ENCODE measurements at places on chromosomes 7 and 10.

- DNase-seq, result no peak
Observed at GRCh38 chr10:93799155-93799708, 41.5 kb downstream of the LGI1 start.

DNA sequence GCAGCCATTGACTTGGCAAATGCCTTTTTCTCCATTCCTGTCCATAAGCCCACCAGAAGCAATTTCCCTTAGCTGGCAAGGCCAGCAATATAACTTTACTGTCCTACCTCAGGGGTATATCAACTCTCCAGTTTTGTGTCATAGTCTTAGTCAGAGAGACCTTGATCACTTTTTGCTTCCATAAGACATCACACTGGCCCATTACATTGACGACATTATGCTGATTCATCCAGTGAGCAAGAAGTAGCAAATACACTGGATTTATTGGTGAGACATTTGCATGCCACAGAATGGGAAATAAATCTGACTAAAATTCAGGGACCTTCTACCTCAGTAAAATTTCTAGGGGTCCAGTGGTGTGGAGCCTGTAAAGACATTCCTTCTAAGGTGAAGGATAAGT, 649.7 kb upstream of the ANKRD30A start:
- no peak for DNase-seq

DNA sequence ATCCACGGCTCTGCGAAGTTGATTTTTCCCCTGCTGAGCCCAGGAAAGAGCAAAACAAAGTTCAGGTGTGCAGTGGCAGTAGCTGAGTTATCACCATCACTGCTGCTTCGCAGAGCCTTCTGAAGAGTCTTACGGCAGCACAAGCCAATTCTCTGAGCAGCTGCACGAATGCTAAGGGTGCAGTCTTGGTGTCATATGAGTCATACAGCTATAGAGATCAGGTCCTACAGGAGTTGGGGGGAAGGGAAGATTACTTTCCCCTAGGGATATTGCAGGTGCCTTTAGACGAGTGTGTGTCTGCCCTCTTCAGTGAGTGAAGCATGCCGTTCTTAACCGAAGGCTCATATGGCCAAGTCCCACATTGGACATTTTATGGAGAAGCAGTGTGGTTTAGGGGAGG, 227.8 kb downstream of the CELF2 start:
- DNase-seq, result no peak

DNA sequence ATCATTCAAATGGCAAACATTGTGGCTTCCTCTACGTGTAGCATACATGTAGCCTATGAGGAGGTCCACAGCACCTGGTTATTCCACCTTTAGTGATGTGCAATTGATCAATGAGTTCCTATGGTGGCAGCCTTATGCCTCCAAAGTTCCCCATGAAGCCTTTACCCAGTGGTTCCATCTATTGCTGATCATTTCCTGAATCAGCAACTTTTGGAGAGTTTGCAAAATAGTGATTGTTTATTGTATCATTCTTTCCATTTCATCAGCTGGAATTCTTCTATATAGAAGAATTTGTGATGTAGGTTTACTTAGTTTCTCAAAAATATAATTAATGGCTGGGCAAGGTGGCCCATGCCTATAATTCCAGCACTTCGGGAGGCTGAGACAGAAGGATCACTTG, 380.2 kb upstream of the MKI67 start:
- DNase-seq, result no peak

DNA sequence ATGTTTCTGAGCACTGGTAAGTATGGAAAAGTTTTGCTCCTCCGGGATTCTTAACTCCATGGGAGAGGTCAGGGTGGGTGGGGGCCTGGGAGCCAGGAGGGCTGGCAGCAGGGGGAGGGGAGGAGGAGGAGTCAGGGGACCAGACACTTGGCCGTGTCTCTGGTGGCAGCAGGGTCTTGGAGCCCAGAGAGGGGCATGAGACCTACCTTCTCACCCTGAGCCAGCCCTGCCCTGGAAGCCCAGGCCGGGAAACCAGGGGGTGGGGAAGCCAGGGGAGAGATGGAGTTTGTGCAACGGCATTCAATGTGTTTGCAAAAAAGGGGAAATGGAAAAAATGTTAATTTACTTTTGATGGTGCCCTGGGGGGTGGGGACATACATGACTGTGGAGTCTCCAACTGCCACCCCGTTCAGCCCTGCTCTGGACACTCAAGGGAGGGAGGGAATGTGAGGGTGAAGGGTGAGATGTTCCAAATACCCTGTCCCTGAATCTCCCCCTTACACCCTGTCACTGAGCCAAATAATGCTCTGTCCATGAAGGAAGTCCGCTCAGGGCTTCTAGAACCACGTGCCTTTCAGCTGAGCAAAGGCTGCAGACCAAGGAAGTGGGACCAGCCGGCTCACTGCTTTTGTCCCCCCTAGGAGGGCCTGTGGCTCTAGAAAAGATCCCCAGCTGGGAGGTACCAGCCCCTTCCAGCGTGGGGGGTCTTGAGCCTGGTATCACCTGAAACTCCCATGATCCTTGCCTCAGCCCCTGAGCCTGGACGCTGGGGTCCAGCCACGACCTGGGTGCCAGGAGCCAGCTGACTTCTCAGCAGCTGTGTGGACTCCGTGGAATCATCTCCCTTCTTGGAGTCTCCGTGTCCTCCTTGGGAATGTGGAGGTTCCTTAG, 48.3 kb downstream of the TMEM270 start:
- no peak for DNase-seq

DNA sequence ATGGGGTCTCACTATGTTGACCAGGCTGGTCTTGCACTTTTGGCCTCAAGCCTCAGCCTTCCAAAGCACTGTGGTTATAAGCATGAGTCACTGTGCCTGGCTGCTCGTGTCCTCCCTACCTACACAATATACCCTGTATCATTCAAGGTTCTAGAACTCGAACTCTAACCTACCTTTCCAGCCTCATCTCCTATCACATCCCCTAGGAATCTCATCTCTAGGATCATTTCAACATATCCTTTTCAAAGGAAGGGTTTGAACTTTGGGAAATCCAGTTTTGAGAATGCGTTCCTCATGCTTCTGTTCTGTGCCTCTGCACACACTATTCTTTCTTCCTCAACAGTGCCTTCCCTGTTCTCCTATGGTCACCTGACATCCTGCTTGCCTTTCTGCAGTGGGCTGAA, 87.8 kb upstream of the RHEB start:
- DNase-seq, result no peak

- no peak for DNase-seq
Observed at GRCh38 chr7:155728116-155728515, 83.7 kb downstream of the RBM33 start.

- DNase-seq, result no peak
Observed at GRCh38 chr7:44111761-44112160, 7.6 kb downstream of the AEBP1 start.

DNA sequence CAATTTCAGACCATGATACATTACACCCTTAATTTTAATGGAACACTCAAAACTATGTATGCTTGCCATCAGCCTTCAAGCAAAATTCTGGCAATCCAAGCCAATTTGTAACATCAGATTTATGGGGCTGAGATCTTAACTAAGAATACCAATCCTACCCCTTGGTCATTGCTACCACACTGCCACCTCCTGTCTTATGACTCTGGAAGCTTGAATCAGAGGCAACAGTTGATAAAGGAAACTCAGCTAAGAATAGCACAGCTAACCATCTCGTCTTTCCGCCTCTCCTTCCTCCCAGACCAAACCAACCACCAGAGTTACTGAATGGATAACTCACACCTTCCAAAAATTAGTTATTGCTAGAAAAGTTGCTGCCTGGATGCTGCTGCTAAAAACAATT, 7.4 kb downstream of the IGF2BP3 start:
- no peak for DNase-seq

DNA sequence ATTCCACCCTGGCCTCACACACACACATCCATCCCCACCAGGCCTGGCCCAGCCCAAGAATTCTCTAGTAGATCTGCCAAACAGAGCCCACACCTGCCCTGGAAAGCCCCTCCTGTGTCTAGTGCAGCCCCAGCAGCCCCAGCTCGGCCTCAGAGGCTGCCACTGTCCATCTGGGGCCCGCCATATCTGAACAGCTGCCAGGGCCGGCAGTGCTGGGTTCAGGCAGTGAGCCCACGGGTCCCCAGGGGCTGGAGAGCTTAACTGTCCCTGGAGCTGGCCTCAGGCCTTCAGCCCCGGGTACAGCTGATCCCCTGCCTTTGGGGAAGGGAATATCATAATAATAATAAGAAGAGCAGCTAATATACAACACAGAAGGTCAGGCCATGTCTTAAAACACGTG, 574 bp downstream of the MYL10 start:
- DNase-seq, result no peak

DNA sequence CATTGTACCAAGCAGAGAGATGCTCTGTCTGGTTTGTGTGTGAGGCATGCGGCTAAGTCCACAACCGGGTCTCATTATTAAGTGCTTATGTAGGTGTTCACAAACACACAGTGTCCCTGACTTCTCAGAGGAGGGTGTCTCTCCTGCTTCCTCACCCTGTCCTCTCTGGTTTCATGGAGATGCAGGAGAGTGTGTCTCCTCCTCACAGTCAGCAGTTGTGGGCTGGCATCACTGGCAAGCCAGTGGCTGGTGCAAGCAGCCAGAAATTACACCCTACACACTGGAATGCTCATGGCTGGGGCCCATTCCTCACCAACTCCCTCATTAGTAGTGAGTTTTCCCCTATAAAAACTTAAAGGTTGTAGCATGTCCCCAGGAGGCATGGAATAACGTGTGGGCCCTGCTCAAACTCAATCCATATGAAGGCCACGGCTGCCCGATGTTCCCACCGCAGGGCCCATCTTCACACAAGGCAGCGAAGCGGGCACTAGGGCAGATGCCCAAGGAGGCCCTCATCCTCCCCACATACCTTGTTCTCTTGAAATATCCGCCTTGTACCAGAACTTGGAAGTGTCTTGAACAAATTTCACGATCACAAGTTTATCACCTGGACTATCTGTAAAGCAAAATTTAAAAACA, 280.1 kb downstream of the TNS3 start:
- DNase-seq, result no peak

DNA sequence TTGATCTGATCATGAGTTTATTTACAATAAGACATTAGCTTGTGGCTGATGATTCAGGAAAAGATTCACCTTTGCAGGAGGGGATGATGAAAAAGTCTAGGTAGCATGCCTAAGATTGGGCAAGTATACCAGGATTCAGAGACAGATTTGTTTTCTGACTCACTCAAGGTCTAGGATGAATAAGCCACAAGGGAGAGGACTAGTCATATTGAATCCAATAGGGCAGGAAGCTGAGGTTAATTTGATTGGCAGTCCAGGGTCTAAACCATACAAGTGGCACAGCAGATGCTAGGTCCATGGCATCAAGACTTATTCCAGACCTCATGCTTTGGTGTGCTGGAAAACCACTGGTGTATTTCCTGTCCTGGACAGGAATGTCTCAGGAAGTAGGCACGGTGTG, 1133.4 kb downstream of the XPNPEP1 start:
- DNase-seq, result no peak

DNA sequence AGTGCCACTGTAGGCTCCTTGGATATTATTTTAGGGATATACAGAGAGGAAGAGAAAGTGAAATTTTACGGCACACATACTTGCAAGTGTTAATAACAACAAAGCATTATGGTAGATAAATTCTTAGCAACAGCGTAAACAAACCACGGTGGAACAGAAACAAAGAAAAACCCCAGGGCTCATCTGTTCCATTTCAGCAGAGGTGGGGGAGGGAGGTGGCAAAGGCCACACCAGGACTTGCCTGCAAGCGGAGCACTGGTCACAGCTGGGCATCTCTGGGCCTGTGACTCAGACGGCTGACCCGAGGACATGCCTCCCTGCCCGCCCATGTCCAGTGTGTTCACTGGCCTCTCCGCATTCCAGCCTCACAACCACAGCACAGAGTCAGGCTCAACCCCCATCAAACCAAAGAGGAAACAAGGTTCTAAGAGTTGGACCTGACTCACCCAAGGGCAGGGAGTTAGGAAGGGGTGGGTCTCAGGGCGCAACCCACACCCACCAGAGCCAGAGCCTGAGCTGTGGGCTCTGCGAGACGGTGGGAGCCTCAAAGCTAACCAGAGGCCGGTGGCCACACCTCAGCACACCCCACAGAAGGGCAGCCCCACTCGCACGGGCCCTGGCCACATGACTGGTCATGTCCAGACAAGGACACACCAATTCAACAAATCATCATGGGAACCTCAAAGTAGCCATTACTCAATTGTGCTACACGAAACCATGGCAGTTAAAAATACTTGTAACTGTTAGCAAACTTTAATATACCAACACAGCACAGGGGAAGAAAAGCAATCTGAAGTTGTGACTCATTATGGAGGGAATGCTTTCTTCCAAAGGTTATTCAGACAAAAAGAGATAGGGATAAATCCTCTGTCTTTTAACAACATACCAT, 10.7 kb downstream of the ESYT2 start:
- DNase-seq, result peak; percentile 87

DNA sequence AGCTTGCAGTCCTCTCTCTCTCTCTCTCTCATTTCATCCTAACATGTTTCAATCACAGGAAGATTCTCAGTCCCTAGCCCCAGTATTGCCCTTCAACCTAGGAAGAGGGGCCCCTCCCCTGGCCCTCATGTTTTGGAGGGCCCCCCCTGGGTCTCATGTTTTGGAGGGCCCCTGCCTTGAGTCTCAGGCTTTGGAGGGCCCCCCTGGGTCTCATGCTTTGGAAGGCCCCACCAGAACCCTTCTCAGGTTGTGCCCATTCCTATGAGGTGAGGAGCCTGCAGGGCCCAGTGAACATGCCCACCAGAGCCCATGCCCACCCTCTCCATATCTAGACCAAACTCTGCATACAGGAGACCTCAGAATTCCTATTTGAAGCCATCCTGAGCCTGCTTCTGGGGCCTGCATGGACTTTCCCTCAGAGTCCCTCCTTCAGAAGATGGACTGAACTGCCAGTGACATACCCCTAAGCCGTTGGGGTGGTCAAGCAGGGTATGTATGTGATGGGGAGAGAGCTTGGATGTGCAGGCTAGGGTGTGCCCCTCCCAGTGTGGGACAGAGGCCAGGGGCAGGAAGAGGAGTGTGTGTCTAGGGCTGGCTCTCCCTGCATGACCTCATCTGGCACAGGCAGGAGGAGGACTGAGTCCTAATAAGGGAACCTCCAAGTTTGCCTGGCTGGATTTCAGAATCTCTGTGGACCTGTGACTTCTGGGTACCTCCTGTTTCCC, 8.1 kb upstream of the VDAC2 start:
- no peak for DNase-seq

GRCh38 chr7:20026762-20027161, 190.4 kb downstream of the MACC1 start:
- DNase-seq, result no peak

- DNase-seq, result no peak
Observed at GRCh38 chr10:119449760-119450461, 92.6 kb downstream of the RGS10 start.

DNA sequence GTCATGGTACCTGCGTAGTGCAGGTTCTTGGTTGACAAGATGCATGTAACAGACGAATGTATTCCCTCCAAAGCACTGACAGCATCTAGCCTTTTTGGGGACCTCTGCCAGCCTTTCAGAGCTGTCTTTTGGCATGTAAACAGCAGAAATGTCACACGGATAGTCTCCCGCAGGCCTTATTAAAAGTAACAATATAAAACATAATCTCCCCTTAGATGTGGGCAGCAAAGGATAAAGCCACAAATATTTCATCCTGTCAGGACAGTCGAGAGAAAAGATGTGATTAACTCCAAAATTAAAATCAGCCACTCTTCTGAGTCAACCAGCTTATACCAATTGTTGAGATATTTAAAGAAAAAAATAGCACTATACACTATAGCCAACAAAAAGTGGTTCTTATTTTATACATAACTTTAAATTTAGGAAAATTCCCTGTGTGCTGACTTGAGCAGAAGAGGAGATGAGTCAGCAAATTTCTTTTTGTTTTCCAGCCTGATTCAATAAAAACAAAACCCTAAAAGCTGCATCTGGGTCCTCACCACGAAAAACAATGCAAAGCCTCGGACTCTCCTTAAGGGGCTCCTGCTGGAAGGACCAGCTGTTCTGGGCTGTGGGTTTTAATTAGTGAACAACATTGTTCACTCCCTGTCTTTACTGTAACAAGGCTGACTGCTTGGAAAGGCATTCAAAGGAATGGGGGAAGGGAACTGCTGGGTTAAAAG, 240.2 kb downstream of the ADAM12 start:
- no peak for DNase-seq

Data from keratinocyte (primary cell).